ENCODE measurements at places on chromosomes 7 and 10.

DNA sequence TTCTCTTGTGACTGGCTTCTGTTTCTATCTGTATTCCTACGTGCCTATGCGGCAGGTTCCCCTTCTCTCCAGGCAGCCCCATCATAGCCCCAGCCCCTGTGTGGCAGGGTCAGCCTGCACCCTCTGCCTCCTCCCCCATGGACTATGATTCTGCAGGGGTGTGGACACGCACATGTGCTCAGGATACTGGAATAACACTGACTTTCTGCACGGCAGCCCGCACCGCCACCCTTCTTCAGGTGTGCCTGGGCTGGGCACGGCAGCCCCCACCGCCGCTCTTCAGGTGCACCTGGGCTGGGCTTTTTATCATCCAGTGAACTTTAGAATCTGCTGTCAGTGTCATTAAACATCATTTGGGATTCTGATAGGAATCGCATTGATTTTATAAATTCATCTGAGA, 202.6 kb upstream of the PPP2R2D start:
- DNase-seq, result no peak

DNA sequence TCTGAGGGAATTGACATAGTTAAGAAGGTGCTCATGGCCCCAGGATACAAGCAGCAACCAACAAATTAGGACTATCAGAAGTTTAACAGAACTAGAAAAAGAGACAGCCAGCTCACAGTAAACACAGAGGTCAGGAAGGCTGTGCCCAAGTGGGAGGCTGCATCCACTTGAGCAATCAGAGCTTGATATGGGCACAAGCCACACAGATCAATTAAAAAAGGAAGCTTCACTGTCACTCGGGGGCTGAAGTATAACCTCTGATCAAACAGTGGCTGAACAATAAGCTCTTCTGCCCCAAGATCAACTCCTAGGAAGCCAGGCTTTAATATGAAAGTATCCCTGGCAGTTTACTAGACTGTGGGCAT, 40.0 kb downstream of the ZNF438 start:
- DNase-seq, result no peak

GRCh38 chr10:86486856-86487255, 34.7 kb downstream of the WAPL start:
- DNase-seq, result no peak

DNA sequence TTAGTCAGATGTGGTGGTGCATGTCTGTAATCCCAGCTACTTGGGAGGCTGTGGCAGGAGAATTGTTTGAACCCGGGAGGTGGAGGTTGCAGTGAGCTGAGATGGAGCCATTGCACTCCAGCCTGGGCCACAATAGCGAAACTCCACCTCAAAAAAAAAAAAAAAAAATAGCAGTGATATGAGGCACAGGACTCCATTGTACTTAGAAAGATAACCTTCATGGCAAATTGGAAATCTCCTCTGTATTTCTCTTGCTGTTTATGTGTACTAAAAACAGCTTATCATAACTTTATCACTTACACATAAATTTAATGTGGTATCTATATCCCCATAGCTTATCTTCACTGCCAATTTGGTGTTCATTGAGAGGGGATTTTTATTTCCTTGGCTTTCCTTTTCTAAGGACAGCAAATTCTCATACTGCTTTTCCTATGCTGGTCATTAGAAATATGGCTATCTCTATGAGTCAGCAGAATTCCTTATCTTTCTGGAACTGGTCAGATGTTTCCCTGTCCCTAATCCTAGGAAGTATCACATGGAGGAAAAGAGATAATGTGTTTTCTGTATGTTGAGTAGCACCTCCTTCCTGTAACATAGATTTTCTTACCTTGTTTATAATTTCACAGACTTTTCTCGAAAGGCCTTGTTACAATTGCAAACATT, 40.6 kb upstream of the ZEB1 start:
- no peak for DNase-seq

GRCh38 chr7:48300301-48300700, 129.0 kb downstream of the ABCA13 start:
- DNase-seq, result no peak
